ENCODE measurements at places on chromosomes 1 and 21.

DNA sequence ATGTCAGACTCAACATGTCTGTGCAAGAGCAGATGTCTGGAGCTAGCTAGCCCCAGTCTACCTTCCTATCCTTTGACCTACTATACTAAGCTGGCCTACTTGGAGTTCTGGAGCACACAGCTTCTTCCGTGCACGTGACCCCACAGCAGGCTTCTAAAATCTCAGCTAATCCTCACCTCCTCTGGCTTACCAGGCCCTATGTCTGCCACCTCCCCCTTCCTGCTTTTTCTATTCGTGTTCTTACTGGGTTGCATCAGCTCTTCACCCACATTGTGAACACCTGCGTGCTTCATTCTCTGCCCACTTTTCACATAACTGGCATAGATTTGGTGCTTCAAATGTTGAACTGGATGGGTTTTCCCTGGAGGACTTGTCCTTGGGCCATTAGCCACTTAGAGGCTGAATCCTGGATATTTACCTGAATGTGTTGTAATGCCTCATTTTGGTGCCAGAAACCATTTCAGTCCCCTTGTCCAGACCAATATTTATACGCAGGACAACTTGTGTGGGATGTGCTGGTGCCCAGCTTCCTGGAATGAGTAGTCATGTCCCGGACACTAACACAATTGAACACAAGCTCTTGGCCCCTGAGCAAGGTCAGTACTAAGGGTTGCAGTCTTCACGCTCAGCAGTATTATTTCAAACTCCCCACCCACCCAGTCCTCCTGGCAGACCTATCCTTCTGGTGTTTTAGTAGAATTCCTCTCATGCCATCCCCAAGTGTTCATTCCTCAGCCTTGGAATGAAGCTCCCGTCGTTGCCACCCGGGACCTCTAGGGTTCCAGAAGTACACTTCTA lies 24.0 kb downstream of the TENT5C start:
- no peak for DNase-seq
- peaks cover 21% of the 10 kb centered on the region for H3K4me1 ChIP-seq
- H3K36me3 ChIP-seq: no peaks in the 10 kb centered on the region
- H3K27me3 ChIP-seq: peaks cover 9% of the 10 kb centered on the region
- H3K4me3 ChIP-seq: no peak overlapping the region

GRCh38 chr1:159854116-159854692 lies 8.3 kb downstream of the VSIG8 start:
- no peaks in the 10 kb centered on the region for H3K27me3 ChIP-seq
- no peaks in the 10 kb centered on the region for H3K36me3 ChIP-seq
- no peak for DNase-seq
- H3K4me1 ChIP-seq: peaks cover 24% of the 10 kb centered on the region

DNA sequence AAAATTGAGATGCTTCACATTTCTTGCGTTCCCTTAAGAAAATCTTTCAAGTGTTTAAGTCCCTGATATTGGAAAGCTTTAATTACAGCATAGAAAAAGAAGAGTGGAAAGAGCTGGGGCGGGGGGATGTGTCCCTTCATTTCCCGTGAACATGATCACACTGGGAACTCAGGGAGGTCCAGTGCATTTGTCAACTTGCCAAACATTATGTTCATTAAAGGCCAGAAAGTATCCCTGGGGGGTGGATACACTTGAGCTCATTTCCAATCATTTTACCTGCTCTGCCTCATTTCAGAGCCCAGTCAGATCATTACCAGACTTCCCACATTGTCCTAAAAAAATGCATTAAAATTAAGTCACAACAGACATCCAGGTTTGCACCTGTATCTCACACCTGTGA lies 123.6 kb upstream of the KCNJ15 start:
- no peak for DNase-seq
- peaks cover 5% of the 10 kb centered on the region for H3K27me3 ChIP-seq
- H3K4me1 ChIP-seq: peaks cover 11% of the 10 kb centered on the region
- H3K36me3 ChIP-seq: peaks cover 1% of the 10 kb centered on the region
- no peak overlapping the region for H3K27ac ChIP-seq

GRCh38 chr1:240522122-240522822 lies 89.7 kb downstream of the GREM2 start:
- H3K4me3 ChIP-seq: no peak overlapping the region
- H3K36me3 ChIP-seq: no peaks in the 10 kb centered on the region
- peaks cover 5% of the 10 kb centered on the region for H3K4me1 ChIP-seq
- peaks cover 8% of the 10 kb centered on the region for H3K27me3 ChIP-seq
- no peak overlapping the region for H3K27ac ChIP-seq

DNA sequence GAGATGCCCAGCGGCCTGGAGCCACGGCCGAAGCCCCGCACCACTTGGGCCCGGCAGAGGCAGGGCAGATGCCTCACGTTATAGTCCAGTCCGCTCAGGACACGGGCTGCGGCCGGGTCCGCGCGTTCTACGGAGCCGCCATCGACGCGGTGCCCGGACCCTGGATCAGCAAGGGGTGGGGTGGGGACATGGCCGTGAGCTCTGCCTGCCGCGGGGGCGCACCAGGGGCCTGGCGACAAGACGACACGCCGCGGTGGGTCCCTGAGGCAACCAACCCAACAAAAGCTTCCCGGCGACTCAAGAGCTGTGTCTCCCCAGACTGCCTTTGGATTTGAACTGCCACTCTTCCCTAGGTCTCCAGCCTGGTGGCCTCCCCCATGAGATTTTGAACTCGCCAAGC lies 211.4 kb upstream of the GREM2 start:
- no peaks in the 10 kb centered on the region for H3K4me1 ChIP-seq
- no peak overlapping the region for H3K4me3 ChIP-seq
- no peak overlapping the region for H3K27ac ChIP-seq
- H3K27me3 ChIP-seq: no peaks in the 10 kb centered on the region

DNA sequence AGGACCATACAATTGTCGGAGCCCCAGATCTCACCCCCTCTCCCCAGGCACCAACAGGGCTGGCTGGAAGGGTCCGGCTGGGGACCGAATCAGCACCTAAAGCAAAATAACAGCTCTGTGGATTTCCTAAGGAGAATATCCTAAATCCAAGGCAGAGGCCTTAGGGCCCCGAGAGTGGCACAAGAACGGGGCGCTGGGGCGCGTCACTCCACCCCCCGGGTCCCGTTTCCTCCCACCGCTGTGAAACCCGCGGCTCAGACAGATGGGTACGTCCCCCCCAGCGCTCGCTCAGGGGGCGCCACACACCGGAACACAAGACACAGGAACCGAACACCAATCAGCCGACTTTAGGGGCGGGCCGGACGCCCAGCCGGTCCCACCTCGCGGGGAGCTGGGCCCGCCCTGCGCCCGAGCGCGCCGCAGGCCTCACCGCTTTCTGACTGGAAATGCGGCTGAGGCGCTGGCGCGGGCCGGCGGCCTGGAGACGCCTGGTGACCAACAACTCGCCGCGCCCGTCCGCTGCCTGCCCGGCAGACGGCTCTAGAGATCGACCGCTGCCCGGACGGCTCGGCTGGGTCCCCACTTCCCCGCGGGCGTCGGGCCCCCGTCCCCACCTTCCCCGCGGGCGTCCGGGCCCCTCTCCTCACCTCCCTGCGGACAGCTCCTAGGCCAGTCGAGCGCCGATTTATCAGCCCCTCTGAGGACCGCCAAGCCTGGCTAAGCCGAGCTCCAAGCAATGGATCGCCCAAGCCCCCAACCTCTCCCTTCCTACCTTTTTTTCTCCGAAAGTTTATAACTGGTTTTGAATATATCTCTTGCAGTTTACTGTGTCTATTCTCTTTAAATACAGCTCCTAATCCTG lies at the start of gene HFM1:
Gene HFM1 (minus strand): TSS at position 687 of the 862 bp plus-strand sequence. CDS start 3,755 bp downstream, outside the sequence.
- H3K27me3 ChIP-seq: peaks cover 5% of the 10 kb centered on the region
- H3K27ac ChIP-seq: peak within 1 kb of the TSS; percentile 42
- H3K4me1 ChIP-seq: peaks cover 10% of the 10 kb centered on the region
- no peaks in the 10 kb centered on the region for H3K36me3 ChIP-seq

DNA sequence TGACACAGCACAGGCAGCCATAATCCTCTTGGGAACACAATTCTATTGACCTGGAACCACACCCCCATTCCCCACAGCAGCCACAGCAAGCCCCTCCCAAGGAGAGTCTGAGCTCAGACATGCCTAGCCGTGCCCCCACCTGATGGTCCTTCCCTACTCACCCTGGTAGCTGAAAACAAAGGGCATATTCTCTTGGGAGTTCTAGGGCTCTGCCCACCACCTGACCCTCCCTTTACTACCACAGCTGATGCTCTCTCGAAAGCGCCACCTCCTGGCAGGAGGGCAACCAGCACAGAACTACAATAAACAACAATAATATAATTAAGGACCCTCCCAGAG lies 184.8 kb upstream of the COA6 start:
- H3K27ac ChIP-seq: no peak overlapping the region
- no peak for DNase-seq
- H3K4me3 ChIP-seq: no peak overlapping the region
- H3K36me3 ChIP-seq: peaks cover 8% of the 10 kb centered on the region
